A172 (cell line): ENCODE measurements at places on chromosomes 1 and 21. TPM values are rescaled to one million over a fixed set of nuclear protein-coding genes. Genes with fewer than 3 reads are reported as not detected.

Gene MAP1LC3C
- 2.6 and 8.0 TPM in 2 replicates for total RNA-seq

DNA sequence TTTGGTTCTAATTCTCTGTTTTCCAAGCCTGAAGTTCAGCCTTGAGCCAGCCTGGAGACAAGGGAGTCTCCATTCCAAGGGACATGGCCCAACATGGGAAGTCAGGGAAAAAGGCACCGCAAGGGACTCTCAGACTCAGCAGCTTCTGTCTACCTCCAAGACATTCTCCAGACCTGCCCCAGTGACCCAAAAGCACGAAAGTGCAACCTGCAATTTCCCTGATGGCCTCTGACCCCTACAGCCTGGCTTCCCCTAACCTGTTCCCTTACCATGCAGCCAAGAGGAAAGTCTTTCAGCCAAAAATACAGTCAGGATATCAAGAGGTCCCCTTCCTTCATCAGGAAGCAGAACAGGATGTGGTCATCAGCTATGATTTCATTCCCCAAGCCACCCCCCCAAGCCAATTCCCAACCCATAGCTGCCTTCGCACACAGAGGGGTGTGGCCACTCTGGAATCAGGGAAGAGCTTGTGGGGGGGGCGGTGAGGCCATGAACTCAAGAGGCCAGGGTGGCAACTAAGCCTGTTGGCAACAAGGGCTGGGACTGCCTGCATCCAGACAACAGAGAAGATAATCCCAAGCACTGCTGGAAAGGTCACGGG is 59.2 kb downstream of the TIAM1 start:
- DNase-seq, result peak; percentile 92

Gene CSF3R
- total RNA-seq, result not detected in 2 replicates

- DNase-seq, result no peak
Observed at GRCh38 chr21:45258466-45258865, 29.2 kb downstream of the POFUT2 start.

DNA sequence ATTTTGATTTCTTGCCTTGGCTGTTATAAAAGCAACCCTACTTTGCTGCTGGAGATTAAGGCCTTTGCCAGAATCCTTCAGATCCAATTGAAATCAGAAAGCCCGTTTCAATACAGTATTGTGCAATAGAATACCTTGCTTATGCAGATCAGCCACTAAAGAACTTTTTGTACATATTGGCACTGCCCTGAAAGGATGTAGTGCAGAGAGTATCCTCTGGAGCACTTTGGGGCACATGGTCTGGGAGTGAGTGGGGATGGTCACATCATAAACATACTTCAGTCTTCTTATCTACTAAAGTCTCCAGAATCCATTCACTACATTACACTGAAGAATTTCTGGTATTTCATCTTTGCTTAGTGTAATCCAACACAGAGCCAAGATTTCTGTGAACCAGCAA is 189.0 kb downstream of the CENPF start:
- peak; percentile 21 for DNase-seq

GRCh38 chr1:12415038-12415466 is 185.2 kb downstream of the VPS13D start:
- no peak for DNase-seq

DNA sequence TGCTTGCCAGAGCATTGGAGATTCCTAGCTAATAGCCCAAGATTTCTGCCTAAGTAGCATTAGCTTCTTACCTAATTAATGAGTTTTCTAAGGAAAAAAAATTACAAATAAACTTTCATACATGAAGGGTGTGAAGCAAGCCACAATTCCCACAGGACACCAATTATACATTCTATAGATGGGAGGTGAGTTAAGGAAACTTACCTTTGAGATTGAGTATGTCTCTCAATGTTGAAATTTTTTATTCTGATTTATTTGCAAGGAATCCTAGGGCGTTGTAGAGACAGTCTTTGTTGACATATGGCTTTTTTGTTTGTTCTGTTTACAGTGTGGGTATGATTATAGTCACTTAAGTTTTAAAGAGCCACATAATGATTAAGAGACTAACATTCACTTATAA is 313.0 kb downstream of the RYR2 start:
- no peak for DNase-seq

DNA sequence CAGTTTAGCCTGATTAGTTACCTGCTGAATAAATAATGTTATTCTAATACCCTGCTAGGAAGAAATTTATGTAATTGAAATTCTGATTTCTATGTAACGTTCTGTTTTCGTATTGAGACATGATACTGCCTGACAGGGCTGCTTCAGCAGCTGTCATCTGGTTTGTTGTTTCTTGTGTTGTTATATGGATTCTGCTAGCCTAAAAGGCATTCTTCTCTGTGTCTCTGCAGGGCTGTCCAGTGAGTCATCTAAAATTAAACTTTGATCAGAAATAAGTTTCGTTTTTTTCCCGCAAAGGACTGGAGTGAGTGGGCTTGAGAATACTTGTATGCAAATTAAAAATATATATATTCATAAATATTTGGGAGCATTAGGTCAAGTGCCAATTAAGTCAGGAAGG is 93.0 kb downstream of the DYRK1A start:
- DNase-seq, result no peak

GRCh38 chr1:220421508-220421907 is 106.4 kb upstream of the MARK1 start:
- DNase-seq, result no peak

DNA sequence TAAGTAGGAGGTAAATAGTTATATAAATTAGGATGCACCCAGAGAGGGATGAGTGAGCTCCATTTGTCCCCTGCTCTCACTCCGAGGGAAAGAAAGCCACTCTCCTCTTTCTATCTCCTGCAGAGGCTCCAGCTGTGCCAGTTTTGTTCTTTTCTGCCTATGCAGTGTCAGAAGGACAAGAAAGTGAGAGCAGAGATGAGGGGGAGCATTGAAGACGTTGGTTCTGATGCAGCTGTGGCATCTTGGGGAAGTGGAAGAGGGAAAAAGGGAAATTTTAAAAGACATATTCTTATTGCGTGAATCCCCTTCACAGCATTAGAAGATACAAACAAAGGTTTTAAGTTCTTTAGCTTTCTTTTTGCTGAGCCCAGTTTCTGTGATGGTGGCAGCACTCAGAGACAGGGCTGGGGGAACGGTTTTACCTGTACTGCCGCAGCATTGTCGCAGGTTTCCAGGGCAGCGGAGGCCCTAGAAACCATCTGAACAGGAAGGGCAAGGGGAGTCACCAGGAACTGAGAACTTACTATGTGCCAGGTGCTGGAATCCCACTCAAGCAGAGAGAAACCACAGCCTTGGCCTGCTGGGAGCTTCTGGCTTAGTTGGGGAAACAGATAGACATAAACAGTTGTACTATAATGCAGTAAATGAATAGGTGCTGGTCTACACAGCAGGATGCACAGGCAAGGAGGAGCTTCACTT is 44.9 kb upstream of the USP24 start:
- DNase-seq, result no peak

DNA sequence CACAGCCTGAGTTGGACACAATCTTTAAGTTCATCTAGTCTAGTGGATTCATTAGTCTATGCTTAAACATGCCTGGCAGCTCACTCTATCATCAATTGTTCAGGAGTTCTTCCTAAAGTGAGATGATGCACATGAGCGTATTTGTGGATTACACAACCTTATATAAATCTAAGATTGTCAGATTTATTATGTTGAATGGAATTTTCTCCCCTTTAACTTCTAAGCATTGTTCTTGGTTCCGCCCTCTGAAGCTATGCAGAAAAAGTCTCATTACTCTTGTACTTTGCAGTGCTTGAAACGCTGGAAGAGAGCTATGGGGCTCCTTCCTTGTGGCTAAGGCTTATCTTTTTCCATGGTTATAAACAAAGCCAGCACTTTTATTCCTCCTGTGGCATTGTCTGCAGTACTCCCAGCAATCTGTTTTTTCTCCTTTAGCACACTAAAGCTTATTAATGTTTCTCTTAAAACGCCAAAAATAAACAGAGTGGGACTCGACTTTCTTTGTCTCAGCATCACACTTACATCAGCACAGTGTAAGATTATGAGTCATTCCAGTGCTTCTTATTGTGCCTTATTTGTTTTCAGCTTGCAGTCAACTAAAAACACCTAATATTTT is 316.8 kb upstream of the CAMK1G start:
- DNase-seq, result peak; percentile 78

Gene SELENBP1
- total RNA-seq, result 0.22 and 0.41 TPM in 2 replicates

GRCh38 chr1:108043707-108044106 is 78.7 kb upstream of the VAV3 start:
- no peak for DNase-seq

Gene CD53
- not detected in 2 replicates for total RNA-seq
